ENCODE measurements at places on chromosomes 4 and X.
A peak's percentile ranks its signal among the peaks of the same experiment; 100 is the strongest.

GRCh38 chr4:123812066-123812390 is 415.4 kb downstream of the SPRY1 start:
- DNase-seq = no peak

GRCh38 chr4:151908201-151908600 is 147.4 kb upstream of the GATB start:
- DNase-seq = no peak

- no peak for DNase-seq
These were observed 1285.5 kb downstream of the STIM2 start for GRCh38 chr4:28146191-28146590.

GRCh38 chr4:89140168-89140759 is 28.9 kb downstream of the TIGD2 start:
- DNase-seq = no peak

GRCh38 chrX:40465735-40466551 is 114.8 kb upstream of the ATP6AP2 start:
- DNase-seq = no peak

- no peak for DNase-seq
These were observed 147.2 kb downstream of the OPHN1 start for GRCh38 chrX:68286076-68286475.

GRCh38 chrX:19566359-19567222 is 51.3 kb upstream of the MAP3K15 start:
- DNase-seq = peak; percentile 69

DNA sequence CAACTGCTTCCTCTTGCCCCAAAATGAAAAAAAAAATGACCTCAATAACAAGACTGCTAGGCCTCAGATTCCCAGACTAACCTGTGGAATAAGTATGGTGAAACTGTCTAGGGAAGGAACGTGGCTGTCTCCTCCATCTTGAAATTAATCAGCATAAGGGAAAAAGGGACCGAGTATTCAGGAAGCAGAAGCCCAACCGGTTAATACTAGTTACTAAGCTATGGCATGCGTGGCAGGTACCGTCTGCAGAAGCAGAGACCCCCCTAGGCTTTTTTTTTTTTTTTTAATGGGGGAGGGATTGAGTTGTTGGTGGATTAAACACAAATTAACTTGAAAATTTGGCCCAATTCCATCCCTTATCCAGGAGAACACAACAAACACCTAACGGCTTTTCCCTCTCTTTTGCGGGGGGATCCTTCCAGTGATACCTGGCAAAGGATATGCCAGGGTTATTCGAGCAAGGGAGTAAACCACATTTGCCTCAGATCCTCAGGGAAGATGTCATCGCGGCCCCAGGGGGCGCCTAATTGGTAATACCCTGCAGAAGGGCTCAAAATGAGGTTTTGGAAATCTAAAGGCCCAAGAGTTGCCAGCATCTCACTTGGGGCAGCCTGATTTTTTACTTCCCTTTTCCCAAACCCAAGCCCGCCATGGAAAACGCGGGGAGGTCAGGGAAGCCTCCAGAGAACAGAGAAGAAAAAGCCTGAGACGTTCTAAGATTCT is 893 bp downstream of the RLIM start:
- peak; percentile 1 for DNase-seq

DNA sequence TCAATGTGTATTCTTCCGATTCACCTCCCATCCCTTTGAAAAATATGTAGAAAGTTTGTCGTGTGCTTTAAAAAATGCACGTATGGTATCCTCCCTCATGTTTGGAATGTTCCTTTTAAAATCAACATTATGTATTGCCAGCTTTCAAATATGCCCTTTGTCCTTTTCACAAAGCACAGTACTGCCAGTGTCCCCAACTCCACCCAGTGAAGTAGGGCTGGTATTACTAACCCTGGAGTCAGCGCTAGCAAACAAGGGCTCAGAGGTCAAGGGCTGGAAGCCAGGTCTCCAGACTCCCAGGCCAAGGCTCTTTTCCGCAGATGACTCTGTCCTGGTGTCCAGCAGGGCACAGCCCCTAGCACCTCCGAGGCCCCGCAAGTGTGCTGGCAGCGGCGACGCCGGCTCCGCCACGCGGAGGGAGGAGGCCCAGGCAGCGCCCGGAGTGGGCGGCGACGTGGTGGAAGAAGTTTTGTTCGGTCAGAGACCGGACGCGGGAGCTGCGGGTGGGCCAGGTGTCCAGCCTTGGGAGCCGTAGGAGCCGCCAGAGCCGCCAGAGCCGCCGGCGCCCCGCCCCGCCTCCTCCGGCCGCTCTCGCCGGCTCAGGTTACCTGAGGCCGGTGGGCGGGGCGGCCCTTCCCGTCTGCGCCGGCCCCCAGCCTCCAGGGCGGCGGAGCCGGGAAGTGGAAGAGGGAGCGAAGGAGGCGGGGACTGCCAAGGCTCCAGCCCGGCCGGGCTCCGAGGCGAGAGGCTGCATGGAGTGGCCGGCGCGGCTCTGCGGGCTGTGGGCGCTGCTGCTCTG is at the start of gene IL13RA1:
Gene IL13RA1 (plus strand): TSS at position 720 of the 799 bp plus-strand sequence. CDS start 33 bp downstream, at position 753.
- no peak for DNase-seq

- DNase-seq = no peak
These were observed 58.1 kb downstream of the NIPAL1 start for GRCh38 chr4:48074657-48075056.

DNA sequence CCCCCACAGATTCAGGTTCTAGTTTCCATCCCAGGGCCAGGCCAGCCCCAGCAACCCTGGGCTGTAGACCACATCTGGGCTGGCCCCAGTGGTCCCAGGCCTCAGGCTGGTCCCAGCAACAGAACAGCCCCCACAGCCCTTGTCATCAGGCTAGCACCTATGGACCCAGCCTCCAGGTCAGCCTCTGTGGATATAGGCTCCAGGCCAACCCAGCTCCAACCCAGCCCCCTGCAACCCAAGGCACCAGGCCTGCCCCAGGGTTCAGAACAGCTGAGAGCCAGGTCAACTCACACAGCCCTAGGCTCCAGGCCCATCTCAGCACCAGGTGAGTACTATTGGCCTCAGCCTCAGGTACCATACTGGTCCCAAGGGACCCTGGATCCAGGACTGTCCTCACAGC is 155.3 kb downstream of the PWWP3B start:
- DNase-seq = no peak

DNA sequence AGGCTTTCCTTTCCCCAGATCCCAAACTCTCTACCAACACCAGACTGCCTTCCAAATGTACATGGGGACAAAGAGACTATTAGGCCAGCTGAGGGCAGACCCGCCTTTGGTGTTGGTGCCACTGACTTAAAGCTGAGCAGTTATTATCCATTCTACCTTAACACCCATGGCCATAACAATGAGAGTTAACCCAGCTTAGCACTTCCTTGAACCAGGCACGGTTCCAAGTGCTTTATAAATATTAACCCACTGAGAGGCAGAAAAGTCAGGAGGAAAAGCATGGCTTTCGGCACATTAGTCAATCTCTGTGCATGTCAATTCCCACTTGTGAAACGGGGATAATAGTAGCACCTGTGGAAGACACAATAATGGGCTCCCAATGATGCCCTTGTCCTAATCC is 243.1 kb upstream of the ANXA3 start:
- DNase-seq = no peak

DNA sequence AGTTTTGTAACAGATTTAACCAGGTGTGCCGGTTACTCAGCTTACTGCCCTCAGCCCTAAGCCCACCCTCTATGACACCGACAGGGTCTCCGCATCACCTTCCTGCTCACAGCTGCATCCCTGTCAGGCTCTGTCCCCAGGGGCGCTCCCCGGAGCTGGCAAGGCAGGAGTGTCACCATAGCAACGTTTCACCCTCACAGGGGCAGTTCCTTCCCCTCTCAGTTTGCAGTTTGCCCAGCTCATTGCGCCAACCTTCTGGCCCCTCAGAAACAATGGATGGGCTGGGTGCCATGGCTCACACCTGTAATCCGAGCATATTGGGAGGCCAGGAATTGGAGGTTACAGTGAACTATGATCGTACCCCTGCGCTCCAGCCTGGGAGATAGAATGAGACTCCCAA is 42.6 kb downstream of the RGS12 start:
- DNase-seq = no peak

- no peak for DNase-seq
These were observed 173.6 kb upstream of the NRK start for GRCh38 chrX:105648732-105649131.

DNA sequence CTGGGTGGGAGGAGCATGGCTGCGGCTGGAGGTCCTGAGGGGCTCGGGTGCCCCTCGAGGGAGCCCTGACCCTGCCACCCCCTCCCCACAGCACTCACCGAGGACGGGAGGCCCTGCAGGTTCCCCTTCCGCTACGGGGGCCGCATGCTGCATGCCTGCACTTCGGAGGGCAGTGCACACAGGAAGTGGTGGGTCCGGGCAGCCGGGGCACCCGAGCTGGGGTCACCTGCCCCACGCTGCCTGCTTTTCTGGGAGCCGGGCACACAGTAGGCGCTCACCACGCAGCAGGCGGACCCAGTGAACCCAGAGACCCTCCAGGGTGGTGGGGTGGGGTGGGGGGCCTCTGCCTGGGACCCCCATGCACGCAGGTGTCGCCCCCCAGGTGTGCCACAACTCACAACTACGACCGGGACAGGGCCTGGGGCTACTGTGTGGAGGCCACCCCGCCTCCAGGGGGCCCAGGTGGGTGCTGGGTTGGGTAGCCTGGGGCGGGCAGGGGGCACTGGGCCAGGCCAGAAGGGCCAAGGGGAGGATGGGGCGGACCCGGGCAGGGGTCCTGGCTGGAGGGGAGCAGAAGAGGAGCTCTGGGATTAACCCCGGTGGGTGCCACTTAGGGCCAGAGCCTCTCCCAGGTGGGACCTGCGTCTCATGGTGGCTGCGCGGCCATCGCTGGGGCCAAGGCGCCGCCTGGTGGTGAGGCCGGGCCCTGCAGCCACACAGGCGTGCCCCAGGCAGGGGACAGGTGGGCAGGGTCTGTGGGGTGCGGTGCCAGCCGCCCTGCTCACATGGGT is 1.4 kb downstream of the HGFAC start:
- peak; percentile 66 for DNase-seq

DNA sequence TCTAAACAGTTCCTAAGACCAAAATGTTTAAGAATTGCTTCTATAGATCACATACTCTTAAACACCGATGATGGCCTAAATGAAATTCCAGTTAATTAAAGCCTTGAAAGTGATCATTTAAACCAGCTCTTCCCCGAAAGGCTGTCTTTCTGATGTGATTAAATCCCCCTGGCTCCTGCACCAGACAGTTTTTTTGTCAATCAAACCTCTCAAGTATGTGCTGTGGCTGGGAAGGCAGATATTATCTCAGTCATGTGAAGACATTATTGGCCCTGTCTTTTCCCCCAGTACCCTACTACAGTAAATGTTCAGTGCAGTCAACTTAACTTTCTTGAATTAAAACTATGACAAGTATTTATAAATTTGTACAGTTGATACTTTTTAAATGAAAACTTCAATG is 121.0 kb upstream of the MYOZ2 start:
- no peak for DNase-seq

GRCh38 chr4:151702256-151702655 is 58.6 kb downstream of the GATB start:
- no peak for DNase-seq

DNA sequence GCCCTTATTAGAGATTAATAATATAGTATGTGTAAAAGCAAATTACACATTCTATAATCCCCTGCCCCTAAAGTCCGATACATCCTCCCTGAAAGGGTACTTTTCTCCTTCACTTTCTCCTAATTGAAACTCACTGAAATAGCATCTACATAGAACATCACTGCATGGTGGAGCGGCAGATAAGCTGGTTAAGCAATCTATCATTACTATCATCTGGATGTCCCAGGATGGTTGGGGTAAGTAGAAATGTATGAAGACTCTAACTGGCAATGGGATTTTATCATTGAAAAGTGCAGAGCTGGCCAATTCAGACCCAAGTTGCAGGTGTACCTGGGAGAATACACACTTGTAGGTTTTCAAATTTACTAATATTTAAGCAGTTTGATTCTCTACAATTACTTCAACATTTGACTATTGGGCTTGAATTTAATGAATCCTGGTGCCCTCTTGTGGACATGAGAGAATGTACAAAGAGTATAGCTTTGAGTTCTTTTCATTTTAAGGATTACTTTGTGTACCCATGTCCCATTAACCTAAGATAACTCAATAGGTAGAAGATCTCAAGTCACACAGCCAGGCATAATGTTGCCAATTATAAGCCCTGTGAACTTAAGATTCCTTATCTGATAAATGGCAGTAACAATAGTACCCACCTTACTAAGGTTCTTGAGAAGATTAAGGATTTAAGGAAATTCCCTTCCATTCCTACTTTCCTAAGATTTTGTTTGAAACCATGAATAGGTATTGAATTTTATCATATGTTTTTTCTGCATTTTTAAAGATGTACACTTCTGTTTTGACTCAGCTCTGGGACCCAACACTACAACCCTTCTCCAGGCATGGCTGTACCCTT is 69.8 kb downstream of the SHROOM3 start:
- DNase-seq = peak; percentile 20

- DNase-seq = no peak
These were observed 134.8 kb downstream of the NAP1L3 start for GRCh38 chrX:93538575-93538974.

DNA sequence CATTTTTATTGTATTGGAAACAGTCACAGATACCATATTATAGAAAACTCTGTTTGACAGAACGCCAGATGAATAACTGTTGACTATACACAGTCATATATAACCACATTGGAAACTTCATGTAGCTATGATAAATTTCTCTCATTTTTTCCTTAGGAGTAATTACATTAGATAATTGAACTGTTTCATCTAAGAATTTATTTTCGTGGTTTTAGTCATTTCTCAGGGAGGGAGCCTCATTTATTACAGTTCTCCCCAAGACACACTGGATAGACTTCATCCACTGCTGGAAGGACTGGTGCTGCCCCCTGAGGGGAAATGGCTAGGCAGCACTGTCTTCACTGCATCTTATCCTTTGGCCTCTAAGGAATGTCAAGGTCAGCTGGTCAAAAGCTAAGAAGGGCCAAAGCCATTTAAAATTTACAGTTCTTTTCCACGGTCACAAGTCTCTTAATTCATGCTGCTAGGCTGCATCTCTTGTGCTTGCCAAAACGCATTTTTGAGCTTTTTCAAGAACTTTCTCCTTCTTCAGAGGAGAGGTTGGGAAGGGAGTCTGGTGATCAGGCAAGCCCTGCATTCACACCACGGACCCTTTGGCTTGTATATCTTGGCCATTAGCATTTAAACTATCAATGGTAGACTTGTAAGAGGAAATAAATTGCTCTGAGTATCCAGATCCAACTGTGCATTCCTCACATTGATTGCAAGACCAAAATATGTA is 145.1 kb downstream of the CBR4 start:
- DNase-seq = no peak

DNA sequence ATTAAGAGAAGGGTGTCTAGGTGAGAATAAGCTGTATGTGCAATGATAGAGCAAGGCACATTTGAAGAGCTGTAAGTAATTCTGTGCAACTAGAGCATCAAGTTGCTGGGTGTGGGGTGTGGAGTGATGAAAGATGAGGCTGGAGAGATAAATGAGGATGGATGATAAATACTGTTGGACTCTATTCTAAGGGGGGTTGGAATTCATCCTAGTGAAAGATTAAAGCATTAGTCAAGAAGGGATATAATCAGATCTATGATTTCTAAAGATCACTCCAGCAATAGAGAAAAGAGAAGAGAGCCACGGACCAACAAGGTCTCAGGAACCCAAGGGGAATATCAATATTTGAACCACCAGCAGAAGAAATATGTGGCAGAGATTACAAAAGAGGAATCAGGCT is 415.0 kb upstream of the RPS6KA3 start:
- DNase-seq = no peak

GRCh38 chrX:37287741-37288444 is 61.3 kb upstream of the PRRG1 start:
- no peak for DNase-seq
